ENCODE measurements at places on chromosomes 6 and 20.
A peak's percentile ranks its signal among the peaks of the same experiment; 100 is the strongest.

DNA sequence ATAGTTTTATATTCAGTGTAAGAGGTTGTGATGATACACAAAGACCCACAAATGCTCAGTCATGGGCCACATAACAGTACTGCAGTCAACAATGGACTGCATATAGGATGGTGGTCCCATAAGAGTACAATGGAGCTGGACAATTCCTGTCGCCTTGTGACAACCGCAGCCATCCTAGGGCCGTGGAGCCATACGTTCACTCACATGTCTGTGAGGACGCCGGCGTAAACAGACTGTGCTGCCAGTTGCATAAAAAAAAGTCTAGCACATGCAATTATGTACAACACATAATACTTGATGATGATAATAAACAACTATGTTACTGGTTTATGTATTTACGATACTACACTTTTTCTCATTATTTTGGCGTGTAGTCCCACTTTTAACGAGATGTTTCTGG is 30.9 kb downstream of the BFSP1 start:
- no peak for DNase-seq

GRCh38 chr6:108293527-108294296 is 1.1 kb upstream of the AFG1L start:
- DNase-seq: no peak

- DNase-seq: no peak
Observed at GRCh38 chr6:165718491-165718891, 55.5 kb upstream of the PDE10A start.

GRCh38 chr20:38412877-38413577 is 22.1 kb downstream of the SNHG17 start:
- DNase-seq: peak; percentile 74

- DNase-seq: no peak
Observed at GRCh38 chr20:17593902-17594301, 24.0 kb downstream of the DSTN start.

- no peak for DNase-seq
Observed at GRCh38 chr6:32234934-32235333, 11.1 kb upstream of the NOTCH4 start.

- no peak for DNase-seq
Observed at GRCh38 chr20:19783966-19784401, 25.9 kb downstream of the RIN2 start.

- DNase-seq: no peak
Observed at GRCh38 chr20:6100246-6100645, 22.6 kb downstream of the FERMT1 start.

DNA sequence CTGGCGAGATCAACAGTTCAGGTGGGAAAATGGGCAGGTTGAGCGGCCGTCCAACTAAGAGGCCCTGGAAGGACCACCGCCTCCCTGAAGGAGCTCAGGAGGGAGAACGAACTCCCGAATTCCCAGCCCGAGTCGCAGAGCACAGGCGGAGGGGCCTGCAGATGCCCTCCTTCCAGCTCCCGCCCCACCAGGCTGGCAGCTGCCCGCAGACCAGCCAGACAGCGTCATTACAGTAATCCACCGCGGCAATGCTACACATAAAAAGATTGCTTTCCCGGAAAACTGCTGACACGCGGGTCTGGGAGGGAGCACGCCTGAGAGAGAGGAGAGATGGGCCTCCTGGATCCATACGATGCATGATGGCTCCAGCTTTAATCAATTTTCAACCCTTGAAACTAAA is 30.5 kb upstream of the SLCO4A1 start:
- no peak for DNase-seq

GRCh38 chr20:36235892-36236785 is at the start of gene AAR2:
Gene AAR2, plus strand, starts transcription at chr20:36236478. Its CDS starts 3,391 bp downstream, at chr20:36239869.
- peak; percentile 79 for DNase-seq

DNA sequence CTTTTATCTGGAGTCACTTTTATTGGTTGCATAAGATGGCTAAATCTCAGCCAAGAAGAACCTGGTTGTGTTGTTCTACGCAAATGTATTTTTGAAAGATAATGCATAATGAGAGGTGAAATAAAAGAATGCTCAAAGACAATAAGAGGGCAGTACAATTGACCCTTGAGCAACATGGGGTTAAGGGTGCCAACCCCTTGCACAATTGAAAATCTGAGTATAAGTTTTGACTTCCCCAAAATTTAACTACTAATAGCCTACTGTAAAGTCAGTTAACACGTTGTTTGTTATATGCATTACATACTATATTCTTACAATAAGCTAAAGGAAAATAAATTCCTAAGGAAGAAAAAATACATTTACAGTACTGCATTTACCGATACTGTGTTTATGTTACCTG is 5.9 kb downstream of the RNF146 start:
- DNase-seq: no peak

GRCh38 chr20:20888266-20888656 is 175.8 kb upstream of the RALGAPA2 start:
- DNase-seq: no peak

- peak; percentile 81 for DNase-seq
Observed at GRCh38 chr6:28742668-28743270, 181.0 kb downstream of the TRIM27 start.

DNA sequence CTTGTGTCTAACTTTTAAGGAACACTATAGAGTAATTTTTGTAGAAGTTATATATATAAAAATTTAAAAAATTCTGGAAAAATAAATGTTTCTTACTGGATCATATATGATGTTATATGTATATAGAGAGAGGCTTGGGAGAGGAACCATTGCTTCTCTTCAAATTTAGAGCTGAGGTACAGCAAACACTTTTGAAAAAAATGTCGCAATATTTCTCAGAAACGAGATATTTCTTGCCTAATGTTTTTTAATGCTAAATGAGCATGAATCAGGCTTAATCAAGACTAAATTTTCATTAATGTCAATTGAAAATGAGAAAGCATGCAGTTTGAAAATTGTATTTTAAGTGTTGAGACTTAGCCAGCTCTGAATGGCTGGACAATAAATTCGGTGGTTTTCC is 2.6 kb downstream of the PKIB start:
- no peak for DNase-seq

GRCh38 chr6:167045828-167046580 is 46.8 kb downstream of the CEP43 start:
- DNase-seq: no peak

DNA sequence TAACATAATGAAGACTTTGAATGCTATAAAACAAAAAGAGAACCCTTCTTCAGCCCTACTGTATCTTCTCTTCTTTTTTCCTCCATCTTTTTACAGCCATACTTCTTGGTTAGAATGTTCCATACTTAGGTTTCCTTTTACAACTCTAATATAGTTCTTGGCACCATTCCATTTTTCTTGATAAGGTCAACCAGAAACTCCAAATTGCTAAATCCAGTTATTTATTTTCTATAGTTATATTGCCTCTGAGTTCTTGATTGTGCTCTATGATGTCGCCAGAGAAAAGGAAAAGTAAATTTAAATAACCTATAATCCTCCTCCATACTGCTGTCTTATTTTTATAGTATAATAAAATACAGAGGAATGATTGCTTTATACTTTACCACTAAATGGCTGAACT is 26.7 kb upstream of the COL10A1 start:
- DNase-seq: no peak

- no peak for DNase-seq
Observed at GRCh38 chr6:150302520-150303176, 66.2 kb upstream of the IYD start.

- DNase-seq: no peak
Observed at GRCh38 chr6:84877515-84878210, 113.3 kb upstream of the TBX18 start.

GRCh38 chr20:62636446-62636845 is 5.9 kb upstream of the SLCO4A1 start:
- DNase-seq: no peak

- DNase-seq: peak; percentile 95
Observed at GRCh38 chr20:11267131-11267761, 593.4 kb upstream of the JAG1 start.

- DNase-seq: no peak
Observed at GRCh38 chr20:20317195-20317594, 50.7 kb upstream of the INSM1 start.

GRCh38 chr6:10516953-10517352 is 4.2 kb upstream of the GCNT2 start:
- no peak for DNase-seq

- DNase-seq: no peak
Observed at GRCh38 chr6:136147342-136147741, 102.8 kb downstream of the MTFR2 start.

GRCh38 chr6:108616973-108617372 is 56.3 kb downstream of the FOXO3 start:
- DNase-seq: peak; percentile 41

DNA sequence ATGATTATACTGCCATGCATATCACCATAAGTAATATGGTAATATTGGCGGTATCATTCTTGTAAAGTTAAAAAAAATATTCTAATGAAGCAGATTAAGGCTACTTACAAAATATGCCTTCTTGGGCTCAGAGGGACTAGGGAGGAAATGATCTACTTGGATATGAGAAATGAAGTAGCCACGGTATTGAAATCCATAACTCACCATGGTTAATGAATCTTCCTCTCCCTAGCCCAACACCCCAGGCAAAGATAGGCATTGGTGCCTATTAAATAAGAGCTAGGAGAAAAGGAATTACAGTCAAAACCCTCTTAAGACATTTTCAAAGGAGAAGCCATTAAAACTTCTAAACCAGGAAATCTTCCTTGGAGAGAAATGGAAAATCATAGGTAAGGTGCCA is 280.5 kb downstream of the TFAP2B start:
- no peak for DNase-seq

- DNase-seq: no peak
Observed at GRCh38 chr6:109736273-109737025, 45.4 kb downstream of the FIG4 start.

DNA sequence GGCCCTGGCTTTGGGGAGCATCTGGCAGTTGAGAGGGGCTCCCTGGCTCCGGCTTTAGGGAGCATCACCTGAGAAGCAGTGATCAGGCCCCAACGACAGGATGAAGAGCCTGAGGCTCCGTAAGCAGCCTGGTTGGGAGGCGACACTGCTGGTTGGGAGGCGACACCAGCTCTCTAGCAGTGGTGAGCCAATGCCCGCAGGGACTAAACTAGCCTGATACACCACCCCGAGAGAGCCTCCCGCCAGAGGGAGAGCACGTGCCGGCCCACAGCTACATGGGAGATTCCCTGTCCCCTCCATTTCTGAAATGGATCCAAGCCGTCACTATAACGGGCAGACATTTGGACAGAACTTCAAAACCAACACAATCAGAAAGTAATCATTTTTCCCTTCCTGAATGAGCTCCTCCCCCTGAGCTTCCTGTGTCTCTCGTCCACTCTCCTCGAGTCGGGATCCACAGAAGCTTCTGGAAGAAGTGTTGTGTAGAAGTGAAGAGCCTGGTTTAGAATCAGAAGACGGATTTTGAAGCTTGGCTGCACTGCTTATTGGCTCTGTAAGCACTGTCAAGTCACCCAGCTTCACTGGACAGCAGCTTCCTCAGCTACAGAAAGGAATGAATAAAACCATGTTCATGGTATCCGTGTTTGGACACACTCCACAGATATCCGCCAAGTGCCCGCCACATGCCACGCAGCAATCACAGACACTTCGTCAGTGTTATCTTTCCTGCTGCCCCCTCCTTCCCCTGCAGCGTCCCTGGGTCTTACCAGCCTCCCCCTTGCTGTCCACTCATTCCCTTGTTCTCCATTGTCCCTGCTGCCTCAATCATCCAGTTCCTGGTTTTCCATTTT is 199.6 kb downstream of the TTLL2 start:
- no peak for DNase-seq

GRCh38 chr6:121944354-121944753 is 455.1 kb upstream of the HSF2 start:
- DNase-seq: peak; percentile 28

DNA sequence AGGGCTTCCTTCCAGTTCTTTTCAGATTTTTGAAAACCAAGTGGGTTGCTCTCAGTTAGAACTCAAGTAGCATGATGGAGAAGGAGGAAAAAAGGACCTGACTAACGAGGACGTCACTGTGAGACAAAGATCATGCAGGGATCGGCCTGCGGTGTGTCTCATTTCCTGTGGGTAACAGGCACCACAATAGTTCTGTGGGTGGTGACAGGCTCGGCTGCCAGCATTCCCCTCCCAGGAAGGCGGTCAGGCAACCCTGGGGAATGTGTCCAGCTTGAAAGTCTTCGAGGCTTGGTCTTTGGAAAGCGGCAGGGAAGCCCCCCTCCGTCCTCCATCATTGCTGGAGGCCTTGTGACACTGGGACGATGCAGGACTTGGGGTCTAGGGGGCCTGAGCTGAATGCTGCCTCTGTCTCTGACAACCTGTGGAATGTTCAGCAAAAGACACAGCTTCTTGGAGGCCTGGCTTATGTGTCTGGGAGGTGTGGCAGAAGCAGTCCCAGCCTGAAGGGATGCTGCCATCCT is 121.0 kb downstream of the BCAS1 start:
- peak; percentile 95 for DNase-seq

DNA sequence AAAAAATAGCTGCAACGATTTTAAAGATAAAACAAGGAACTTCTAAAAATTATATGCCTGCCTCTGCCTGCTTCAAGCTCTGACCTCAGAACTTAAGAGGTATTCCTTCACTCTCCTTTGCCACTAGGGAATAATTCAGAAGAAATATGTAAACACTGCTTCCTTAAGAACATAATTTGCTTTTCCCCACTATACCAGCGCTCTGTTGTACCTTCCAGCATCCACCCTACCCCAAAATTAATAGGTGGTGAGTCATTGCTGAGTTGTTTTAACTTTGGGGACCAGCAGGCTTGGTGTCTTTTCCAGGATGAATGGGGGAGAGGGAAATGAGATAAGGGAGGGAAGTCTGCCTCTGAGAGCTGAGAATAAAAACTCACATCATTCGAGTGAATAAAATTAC is 107.7 kb upstream of the ATXN1 start:
- DNase-seq: no peak

DNA sequence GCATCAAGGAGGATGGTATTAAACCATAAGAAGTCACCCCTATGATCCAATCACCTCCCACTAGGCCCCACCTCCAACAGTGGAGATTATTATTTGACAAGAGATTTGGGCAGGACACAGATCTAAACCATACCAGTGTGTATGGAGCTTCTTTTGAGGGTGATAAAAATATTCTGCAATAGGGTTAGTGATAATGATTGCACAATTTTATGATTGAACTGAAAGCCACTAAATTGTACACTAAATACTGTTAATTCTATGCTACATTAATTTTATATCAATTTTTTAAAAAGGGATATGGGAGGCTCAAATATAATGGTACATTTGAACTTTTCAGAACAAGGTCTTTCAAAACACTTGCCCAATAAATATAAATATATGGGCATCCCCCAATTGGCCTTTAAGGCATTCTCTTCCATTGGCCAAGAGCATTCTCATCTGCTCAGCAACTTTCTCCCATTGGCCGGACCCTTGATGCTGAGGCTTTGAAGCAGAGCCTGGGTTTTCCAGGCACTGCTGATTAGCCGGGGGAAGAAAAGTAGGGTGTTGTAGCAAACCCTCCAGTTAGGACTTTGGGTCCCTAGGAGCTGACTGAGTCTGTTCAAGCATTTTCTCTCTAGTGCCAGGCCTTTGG is 209.9 kb downstream of the LRFN2 start:
- DNase-seq: no peak
